ENCODE measurements at places on chromosomes 1 and 21. TPM values are rescaled to one million over a fixed set of nuclear protein-coding genes. Genes with fewer than 3 reads are reported as not detected.
A peak's percentile ranks its signal among the peaks of the same experiment; 100 is the strongest.

The LCE1E gene
- total RNA-seq = not detected

- no peak for DNase-seq
Observed at GRCh38 chr1:3459051-3459908, 4.8 kb downstream of the ARHGEF16 start.

DNA sequence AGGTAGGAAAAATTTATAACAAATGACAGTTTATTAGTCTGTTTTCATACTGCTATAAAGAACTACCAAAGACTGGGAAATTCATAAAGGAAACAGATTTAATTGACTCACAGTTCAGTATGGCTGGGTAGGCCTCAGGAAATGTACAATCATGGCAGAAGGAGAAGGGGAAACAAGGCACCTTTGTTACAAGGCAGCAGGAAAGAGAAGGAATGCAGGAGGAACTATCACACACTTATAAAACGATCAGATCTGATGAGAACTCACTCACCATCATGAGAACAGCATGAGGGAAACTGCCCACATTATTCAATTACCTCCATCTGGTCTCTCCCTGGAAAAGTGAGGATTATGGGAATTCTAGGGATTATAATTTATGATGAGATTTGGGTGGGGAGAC lies 61.3 kb downstream of the ASB17 start:
- DNase-seq = no peak

GRCh38 chr1:240613356-240614142 lies 1.6 kb upstream of the GREM2 start:
- no peak for DNase-seq

The ARHGEF11 gene
- 28.0 TPM for total RNA-seq

The DNAJC6 gene
- total RNA-seq = under 0.01 TPM

The PGLYRP3 gene
- not detected for total RNA-seq

GRCh38 chr1:48846441-48846840 lies 69.8 kb upstream of the BEND5 start:
- DNase-seq = no peak

DNA sequence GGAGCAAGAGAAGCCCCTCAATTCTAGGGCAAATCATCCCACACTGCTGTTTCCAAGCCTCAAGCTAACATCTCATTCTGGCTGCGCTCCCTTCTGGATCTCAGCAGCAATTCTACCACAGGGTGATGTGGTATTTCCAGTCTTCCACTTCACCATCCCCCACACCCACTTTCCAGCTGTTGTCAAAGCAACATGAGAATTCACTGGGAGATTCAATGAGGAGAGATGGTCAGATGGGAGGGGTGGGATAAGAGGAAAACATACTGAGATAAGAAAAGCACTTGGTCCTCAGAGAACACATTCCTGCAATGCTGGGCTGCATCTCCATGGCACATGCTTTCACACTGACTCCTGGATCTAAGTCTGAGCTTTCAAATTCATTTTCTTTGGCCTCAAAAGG lies 47.3 kb upstream of the LRRC52 start:
- no peak for DNase-seq

- DNase-seq = no peak
Observed at GRCh38 chr1:175433532-175434282, 241.1 kb upstream of the KIAA0040 start.

The PIGR gene
- total RNA-seq = not detected

GRCh38 chr1:165828669-165829329 lies 1.4 kb downstream of the UCK2 start:
- DNase-seq = peak; percentile 89

- DNase-seq = no peak
Observed at GRCh38 chr1:174912264-174912663, 87.5 kb upstream of the CACYBP start.

The NBPF10 gene
- 5.1 TPM for total RNA-seq

The OR2AK2 gene
- total RNA-seq = not detected

GRCh38 chr1:19479351-19480120 lies 5.8 kb downstream of the CAPZB start:
- no peak for DNase-seq

- DNase-seq = peak; percentile 48
Observed at GRCh38 chr1:204507317-204508105, 8.7 kb upstream of the MDM4 start.

The CBR3 gene
- 13.4 TPM for total RNA-seq

- no peak for DNase-seq
Observed at GRCh38 chr1:220852408-220852807, 26.8 kb upstream of the HLX start.

The PTGFRN gene
- 1.2 TPM for total RNA-seq

DNA sequence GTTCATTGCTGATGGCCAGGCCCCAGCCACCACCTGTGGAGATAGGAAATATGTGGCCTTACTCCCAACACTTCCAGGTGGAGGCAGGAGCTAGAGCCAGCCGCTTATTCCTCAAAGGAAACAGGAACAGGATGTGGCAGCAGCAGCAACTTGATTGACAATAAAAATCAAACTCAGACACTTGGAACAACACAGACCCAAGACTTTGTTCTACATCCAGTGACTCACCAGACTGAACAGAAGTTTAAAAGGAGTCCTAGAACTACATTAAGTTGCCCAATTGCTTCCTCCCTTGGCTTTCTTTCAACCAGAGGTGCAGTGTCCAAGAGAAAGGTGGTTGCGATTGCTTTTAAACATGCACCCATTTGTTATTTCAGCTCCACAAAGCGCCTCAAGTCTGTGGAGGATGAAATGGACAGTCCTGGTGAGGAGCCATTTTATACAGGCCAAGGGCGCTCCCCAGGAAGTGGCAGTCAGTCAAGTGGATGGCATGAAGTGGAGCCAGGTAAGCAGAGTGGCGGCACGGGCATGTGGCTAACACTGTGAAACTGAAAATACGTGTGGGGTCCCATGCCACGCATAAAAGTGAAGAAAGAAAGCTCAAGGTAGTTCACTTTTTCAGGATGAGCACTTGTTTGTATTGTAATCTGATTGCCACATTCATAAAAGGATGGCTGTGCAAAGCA lies 276.6 kb downstream of the NFIA start:
- no peak for DNase-seq

- DNase-seq = no peak
Observed at GRCh38 chr1:17610085-17610484, 70.6 kb downstream of the ARHGEF10L start.

GRCh38 chr1:76035053-76035452 lies 39.5 kb upstream of the ST6GALNAC3 start:
- no peak for DNase-seq

The NMNAT1 gene
- 14.4 TPM for total RNA-seq

- DNase-seq = peak; percentile 95
Observed at GRCh38 chr1:26705788-26706311, 10.0 kb downstream of the ARID1A start.

The SLC30A2 gene
- total RNA-seq = not detected

- no peak for DNase-seq
Observed at GRCh38 chr1:58065520-58065919, 481.0 kb downstream of the OMA1 start.

The CFHR2 gene
- total RNA-seq = not detected

DNA sequence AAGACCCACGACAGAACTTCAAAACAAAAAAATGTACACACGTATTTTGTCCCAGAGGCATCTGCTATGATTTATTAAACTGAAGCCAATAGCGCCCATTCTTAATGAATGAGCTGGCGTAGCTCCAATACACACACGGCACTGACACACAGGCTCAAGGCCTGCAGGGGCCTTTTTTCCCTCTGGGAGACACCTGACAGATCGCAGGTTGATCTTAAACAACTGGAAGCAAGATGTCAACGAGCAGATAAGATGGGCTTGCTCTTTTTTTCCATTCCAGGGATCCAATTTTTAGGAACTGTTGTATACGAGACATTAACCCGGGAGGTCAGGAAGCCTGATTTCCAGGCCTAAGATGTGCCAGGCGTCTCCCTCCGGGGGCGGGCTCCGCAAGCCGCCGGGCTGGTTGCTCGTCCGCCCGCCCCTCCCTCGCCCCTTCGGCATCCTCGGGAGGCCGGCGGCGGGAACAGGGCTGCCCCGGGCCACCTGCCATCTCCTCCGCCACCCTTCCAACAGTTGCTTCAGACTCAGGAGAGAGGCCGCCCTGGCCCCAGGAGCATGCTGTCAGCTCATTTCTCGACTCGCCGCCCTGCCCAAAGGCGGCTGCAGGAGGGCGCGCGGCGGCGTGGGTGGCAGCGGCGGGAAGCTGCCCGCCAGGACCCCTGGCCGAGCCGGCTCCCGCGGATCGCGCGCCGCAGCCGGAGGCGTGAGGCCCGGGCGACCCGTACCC lies 735 bp downstream of the TTC13 start:
- peak; percentile 23 for DNase-seq

DNA sequence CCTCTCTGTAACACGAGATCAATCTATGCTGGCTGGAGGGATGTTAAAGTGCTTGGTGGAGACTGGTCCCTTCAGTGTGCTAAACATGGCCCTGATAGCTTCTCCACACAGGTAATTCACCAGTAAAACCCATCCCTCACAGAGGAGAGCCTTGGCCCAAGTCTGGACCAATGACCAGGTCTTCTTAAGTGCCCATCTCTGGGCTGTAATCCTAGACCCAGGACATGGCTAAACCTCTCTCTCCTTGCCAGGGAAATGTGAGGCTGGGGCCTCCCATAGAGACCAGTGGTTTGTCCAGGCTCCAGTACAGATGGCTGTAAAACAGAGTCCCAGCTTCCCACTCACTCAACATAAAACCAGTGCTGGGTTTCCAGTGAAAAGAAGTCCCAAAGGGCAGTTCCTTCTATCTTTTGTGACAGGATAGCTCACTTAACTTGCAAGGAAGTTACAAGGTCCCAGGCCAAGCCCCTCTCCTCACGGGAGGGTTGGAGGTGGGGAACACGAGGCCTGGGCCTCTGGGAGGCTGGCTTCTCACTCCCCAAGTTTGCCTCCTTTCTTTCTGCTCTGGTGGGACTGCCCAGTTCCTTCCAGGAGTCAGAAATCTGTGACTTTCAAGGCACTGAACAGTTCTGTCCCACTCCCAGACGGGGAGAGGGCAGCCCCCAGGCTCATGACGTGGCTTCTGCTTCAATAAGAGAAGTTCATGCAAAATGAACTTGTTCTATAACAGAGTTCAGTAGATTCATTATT lies 2.2 kb upstream of the KIF17 start:
- DNase-seq = no peak

The GPR25 gene
- not detected for total RNA-seq

The TRAF3IP3 gene
- total RNA-seq = not detected

- no peak for DNase-seq
Observed at GRCh38 chr1:229507502-229507901, 639 bp downstream of the NUP133 start.

- DNase-seq = no peak
Observed at GRCh38 chr1:222555992-222556615, 8.2 kb upstream of the HHIPL2 start.

- DNase-seq = no peak
Observed at GRCh38 chr21:29121759-29122158, 8.7 kb upstream of the MAP3K7CL start.

DNA sequence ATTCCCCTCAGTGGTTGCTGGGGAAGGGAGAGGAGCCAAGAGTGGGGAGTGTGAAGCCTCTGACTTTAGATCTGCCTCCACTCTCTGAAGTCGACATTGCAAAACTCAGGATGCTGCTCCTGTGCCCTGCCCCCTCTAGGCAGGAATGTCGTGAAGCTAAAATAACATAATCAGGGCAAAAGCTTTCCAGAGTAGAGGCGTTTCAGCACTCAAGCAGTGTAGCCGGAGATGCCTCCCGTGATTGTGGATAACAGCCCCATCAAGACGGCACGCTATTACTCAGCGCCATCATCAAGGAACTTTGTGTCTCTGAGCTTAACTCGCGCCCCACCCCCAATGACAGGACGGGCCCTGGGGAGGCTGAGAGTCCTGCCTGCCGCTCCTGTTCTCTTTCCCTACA lies 60.0 kb downstream of the FBXO2 start:
- DNase-seq = peak; percentile 14

GRCh38 chr1:98203466-98203865 lies 282.6 kb upstream of the DPYD start:
- DNase-seq = peak; percentile 33

DNA sequence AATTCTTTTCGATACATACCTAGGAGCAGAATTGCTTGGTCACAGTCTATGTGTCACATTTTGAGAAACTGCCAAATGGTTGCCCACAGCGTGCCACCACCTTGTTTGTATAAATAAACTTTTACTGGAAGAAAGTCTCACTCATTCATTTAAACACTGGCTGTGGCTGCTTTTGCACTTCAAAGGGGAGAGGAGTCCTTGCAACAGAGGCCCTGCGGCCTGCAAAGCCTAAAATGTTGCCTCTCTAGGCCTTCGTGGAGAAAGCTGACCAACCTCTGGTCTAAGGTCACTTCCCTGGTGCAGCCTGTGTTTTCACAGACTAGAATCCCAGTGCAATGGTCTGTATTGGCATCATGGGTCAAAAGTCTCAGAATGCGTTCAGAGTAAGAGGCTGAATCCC lies 8.3 kb downstream of the RIPK4 start:
- DNase-seq = no peak

The MYOG gene
- total RNA-seq = not detected

- no peak for DNase-seq
Observed at GRCh38 chr1:48018799-48019198, 21.6 kb upstream of the TRABD2B start.

DNA sequence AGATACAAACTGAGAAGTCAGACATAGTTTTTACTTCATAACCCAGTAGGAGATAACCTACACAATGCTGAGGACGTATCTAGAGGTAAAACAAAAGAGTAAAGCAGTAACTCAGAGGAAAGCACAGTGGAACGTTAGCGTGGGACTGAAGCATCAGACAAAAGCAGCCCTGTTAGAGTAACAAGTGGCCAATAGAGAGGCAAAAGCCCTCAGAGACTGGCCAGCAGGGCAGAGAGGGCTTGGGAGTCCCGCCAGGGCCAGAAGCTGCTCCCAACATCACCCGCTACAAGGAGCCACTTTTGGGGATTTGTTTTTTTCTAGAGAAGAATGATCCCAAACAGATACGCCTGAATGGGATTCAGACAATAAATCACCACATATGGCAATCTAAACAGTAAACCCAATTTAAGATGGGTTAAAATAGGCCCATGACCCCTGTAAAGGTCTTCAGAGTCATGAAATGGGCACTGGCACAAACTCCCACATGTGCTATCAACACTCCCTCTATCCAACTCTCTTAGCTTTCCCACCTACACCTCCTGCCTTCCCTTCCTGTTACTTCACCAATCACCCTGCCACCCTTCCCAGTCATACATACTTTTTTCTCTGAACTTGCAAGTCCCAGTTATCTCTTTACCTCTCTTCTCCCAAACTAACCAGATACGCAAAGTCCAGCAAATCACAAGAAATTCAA lies 17.2 kb downstream of the TADA1 start:
- DNase-seq = no peak

The CA6 gene
- not detected for total RNA-seq

The AVPR1B gene
- not detected for total RNA-seq

DNA sequence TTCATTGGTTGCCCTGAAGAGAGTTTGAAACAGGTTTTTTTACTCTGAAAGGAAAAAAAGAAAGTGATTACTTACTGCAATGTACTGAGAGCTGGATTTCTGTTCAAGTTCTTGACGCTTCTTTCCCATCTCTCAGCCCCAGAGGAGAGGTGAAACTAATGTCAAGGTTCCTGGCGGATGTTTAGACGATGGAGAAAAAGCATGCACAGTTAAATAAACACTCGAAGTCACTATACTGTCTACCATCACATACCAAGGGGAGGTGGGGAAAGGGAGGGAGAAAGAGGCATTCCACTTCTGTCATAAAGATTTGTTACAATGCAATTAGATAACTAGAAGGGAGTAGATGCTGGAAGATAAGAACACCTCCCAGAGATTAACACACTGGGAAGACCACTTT lies 177.0 kb upstream of the TNR start:
- no peak for DNase-seq

The SIM2 gene
- total RNA-seq = not detected
